ENCODE measurements at places on chromosomes 11 and 22.

DNA sequence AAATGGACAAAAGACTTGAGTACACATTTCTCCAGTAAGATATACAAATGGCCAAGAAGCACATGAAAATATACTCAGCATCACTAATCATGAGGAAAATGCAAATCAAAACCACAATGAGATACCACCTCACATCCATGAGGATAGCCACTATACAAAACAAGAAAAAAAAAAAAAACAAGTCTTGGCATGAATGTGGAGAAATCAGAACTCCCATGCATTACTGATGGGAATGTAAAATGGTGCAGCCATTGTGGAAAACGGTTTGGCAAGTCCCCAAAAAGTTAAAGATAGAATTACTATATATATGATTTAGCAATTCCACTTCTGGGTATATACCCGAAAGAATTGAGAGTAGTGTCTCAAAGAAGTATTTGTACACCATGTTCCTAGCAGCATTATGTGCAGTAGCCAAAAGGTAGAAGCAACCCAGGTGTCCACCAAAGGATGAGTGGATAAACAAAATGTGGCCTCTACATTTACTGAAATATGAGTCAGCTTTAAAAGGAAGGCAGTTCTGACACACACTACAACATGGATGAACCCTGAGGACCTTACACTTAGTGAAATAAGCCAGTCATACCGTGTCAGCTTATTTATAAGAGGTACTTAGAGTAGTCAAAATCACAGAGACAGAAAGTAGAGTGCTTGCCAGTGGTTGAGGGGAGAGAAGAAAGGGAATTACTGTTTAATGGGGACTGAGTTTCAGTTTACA lies 146.3 kb downstream of the WNT7B start:
- no peak for DNase-seq

- no peak for DNase-seq
These were observed 27.3 kb downstream of the SCGB1A1 start for GRCh38 chr11:62446091-62446490.

- DNase-seq, result no peak
These were observed 130.4 kb downstream of the HIPK3 start for GRCh38 chr11:33387581-33387980.

GRCh38 chr22:37184380-37184755 lies 3.7 kb downstream of the C1QTNF6 start:
- DNase-seq, result no peak

DNA sequence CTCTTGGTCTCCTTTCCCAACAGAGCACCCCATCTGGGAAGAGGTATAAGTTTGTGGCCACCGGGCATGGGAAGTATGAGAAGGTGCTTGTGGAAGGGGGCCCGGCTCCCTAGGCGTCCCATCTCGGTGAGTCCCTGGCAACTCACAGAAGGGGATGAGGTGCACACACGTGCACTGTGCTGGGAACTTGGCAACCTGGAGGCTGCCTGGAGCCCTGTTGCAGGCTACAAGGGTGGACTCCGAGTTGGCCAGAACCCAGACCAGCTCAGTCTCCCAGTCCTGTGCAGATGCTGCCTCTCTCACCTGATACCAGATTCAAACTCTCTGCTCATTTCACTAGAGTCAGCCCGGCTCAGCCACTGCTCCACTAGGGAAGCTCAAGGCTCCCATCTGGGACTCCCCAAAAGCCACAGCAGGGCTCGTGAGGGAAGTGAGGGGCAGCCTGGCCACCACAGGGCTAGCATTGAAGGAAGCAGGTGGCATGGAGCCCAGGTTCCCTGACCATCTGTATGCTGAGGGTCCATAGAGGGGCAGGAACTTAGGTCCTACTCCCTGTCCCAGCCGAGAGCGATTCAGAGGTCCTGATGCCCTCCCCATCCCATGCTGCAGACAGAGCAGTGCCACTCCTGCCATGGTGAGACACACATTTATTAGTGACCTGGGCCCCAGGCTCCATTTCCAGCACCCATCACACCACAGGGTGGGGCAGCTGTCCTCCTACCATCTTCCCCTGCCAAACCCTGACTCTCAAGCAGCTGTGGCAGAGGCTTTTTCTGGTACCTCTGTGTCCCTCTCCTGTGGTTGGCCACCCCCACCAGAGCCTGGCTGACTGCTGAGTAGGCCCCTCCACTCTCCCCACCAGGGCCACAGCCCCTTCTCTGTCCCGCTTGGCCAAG lies 4.0 kb downstream of the PRR33 start:
- DNase-seq, result no peak

DNA sequence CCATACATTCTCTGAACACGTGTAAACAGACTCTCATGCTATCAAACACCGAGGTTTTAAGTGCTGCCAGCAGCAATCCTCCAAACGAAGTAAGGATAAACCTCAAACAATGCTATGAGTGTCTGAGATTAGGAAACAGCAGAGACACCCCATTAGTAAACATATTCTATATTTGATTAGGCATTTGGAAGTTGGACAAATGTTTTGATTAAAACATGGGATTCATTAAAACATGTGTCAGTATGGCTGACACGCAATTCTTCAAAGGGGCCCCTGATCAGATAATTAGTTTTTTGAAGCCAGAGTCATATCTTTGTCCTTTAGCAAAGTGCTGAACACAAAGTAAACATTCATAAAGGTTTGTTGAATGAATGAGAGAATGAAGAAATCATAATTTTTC lies 33.2 kb upstream of the BLID start:
- no peak for DNase-seq

GRCh38 chr22:49413146-49413545 lies 414.5 kb downstream of the BRD1 start:
- no peak for DNase-seq

DNA sequence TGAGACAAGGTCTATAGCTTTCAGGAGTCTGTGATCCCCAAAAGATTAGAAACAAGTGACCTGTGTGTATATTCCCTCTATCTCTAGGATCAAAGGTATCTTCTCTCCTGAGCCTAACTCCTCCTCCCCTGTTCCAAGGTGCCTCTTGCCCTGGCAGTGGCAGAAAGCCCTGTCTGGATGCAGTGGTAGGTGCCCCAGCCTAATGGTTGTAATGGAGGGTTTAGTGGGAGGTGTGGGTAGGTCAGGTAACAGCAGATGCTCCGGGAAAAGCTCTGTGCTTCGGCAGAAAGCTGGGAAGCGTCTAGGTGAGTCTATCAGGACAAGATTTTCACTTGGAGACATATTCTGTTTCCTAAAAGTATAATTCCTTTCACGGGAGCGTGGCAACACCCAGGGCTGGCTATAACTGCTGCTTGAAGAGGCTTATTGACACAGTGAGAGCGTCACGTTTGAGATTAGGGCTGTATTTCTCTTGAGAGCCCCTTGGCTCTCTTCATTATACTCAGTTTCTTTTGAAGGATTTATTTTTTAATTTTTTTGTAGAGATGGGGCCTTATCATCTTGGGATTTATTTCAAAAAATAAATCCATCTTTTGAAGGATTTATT lies 49.5 kb downstream of the PRR5L start:
- DNase-seq, result no peak

DNA sequence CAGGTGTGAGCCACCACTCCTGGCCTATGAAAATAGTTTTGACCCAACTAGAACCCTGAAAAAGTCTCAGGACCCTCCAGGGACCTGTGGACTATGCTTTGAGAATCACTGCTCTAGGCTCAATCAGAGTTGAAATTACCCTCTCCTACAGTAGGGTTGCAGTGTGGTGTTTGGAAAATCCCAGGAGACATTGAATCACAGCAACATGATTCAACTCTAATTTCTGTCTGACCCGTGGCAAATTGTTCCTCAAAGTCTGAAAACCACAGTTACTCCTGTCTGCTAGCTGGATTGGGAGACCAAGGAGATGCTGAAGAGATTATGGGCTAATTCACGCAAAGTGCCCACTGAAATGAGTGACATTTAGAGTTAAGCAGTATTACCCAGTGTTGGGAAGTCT lies 5.4 kb upstream of the MTMR3 start:
- DNase-seq, result no peak

DNA sequence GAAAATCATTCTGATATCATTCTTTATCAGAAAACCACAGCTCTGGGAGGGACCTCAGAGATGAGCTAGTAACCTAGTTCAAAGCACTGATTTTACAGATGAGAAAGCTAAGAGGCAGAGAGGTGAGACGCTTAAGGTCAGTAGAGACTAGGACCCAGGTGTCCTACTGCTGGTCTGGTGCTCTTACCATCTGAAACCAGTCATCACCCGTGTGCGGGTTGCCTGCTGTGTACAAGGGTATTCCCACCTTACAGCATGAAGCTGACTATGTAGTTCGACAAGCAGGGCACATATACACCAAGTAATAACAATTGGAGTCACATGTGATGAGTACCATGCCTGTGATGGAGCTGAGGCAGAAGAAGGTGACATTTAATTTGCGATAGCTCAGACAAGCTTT lies 133.7 kb downstream of the ADAMTS15 start:
- DNase-seq, result no peak

DNA sequence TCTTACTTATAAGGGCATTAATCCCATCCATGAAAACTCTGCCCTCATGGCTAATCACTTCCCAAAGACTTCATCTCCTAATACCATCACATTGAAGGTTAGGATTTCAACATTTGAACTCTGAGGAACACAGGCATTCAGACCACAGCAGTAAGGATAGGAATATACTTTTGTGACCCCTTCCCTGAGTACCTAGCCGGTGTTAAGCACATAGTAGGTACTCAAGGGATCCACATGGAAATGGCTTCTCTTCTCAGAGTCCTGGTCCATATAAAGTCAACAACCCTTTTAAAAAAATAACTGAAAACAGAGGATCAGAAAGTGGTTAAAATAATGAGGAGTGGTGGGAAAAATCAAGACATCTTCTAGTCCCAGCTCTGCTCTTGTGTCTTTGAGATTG lies 78.0 kb downstream of the TIMP3 start:
- no peak for DNase-seq

- DNase-seq, result no peak
These were observed 8.3 kb upstream of the C22orf39 start for GRCh38 chr22:19455585-19456370.

DNA sequence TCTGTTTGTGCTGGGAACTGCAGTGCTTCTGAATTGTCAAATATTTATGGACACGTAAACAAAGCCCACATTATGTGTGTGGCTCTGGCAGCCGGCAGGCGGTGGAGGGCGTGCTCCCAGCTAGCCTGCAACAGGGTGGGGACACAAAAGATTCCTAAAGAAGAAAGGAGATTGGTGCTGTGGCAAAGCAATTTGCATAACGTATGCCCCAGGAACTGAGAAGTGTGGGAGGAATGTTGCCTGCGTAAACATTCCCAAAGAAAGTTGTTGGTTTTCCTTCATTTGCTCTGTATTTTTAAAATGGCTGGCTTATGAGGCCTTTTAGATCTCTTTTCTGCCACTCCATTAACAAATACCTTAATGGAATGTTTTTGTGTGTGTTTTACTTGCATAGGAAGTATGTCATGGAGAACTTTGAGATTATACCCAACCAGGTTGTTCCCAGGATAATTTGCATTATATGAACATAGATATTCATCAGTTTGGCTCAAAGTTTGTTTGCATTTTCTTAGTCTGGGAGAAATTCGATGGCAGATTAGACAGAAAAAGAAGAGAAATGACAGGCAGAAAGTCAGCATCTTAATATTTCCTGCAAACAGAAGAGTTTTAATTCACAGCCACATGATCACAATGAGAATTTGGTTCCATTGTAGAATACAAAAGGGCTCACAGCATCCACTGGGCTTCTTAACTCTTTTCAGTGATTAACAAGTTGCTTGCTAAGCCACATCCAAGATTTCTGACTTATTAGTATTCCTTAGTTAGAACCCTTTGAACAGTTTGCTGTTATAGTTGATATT lies 41.8 kb upstream of the DLAT start:
- no peak for DNase-seq

GRCh38 chr11:87176044-87176443 lies 138.3 kb downstream of the TMEM135 start:
- no peak for DNase-seq

- DNase-seq, result no peak
These were observed 53.5 kb upstream of the LMO1 start for GRCh38 chr11:8317159-8317558.

GRCh38 chr22:43887391-43887790 lies 4.4 kb downstream of the PNPLA5 start:
- DNase-seq, result no peak

- no peak for DNase-seq
These were observed 222.6 kb downstream of the LARGE1 start for GRCh38 chr22:33697640-33698039.

GRCh38 chr11:35523331-35523768 lies 2.1 kb downstream of the PAMR1 start:
- DNase-seq, result no peak

- no peak for DNase-seq
These were observed 2.0 kb upstream of the EHD1 start for GRCh38 chr11:64880240-64881001.

- no peak for DNase-seq
These were observed 46.9 kb upstream of the CRTAM start for GRCh38 chr11:122791411-122791810.
